ENCODE measurements at places on chromosomes 4 and X.

GRCh38 chrX:23766650-23767551, 16.1 kb upstream of the SAT1 start:
- no peak for DNase-seq

- peak; percentile 52 for DNase-seq
Observed at GRCh38 chr4:25862411-25863346, at the start of gene SEL1L3. SEL1L3 (minus strand) TSS chr4:25862988; CDS start chr4:25862836, 152 bp downstream.

DNA sequence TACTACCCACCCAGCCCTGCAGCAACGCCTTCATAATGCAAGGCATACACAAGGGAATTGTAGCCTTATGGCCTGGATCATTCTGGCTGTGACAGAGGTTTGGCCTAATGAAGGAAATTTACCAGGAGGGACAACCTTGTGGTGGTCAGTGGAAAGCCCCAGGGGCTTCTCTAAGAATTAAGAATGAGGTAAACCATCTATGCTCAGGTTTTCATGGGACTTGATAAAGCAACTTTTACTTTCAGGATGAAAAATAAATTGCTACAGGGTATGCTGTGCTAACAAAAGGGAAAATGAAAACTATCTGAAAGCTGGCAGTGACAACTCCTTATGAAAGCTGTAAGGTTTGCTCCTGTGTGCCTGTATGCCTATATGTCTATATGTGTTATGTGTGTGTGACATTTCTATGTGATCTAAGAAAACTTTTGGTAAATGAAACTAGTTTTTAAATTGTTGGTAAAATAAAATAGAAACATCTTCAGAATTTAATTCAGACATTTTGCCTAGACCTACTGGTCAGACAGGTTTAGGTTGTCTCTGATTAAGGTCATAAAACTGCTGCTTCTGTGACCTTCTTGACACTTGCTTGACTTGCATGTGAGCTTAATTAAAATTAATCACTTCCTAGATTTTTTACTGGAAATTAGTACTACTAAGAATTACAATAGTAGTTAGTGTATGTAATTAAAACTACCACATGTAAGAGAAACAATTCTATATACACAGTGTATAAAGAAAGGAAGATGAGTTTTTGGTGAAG, 19.9 kb upstream of the TXK start:
- DNase-seq, result no peak

GRCh38 chr4:183345261-183345660, 23.0 kb upstream of the CLDN24 start:
- no peak for DNase-seq

DNA sequence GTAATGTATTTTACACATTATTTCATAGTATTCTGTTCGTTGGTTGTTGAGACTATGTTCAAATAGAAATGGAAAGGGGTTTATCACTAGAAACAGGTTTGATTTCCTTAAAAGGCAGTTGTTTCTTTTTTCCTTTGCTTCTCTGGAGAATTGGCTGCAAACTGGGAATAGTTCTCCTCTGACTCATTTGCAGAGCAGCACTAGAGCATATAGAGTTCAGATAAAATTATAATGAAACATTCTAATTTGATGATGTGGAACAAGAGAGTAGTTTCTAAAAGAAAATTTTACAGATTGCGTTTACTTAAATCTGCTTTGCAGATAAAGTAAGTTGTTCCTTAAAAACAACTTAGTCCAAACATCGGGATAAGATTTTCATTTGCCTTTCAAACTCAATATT, 29.7 kb downstream of the SYNPO2 start:
- no peak for DNase-seq

DNA sequence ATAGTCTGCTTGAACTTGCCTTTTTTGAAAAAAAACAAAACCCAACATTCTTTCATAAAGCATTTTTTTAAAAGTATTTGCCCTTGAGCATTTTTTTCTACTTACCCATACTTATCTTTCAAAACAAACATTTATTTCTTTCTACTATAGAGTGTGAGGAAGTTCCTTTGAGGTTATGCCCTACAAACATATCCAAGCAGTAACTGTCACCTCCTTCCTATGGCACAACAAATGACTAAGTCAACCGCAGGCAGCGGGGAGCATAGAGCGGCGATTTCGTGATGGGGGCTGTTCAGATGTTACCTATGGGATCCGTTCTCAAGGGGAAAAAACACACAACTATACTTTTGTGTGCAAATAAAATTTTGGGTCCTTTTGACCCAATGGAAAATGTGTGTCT, 19.4 kb downstream of the SPRY1 start:
- DNase-seq, result no peak

GRCh38 chr4:87926554-87927098, 48.9 kb upstream of the SPP1 start:
- DNase-seq, result no peak

DNA sequence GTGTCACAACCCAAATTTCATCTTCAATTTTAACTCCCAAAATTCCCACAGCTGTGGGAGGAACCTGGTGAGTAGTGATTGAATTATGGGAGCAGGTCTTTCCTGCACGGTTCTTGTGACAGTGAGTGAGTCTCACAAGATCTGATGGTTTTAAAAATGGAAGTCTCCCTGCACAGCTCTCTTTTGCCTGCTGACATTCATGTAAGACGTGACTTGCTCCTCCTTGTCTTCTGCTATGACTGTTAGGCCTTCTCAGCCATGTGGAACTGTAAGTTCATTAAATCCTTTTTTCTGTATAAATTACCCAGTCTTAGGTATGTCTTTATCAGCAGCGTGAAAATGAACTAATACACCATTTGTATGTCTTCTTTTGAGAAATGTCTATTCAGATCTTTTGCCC, 13.0 kb upstream of the BLTP1 start:
- DNase-seq, result no peak

DNA sequence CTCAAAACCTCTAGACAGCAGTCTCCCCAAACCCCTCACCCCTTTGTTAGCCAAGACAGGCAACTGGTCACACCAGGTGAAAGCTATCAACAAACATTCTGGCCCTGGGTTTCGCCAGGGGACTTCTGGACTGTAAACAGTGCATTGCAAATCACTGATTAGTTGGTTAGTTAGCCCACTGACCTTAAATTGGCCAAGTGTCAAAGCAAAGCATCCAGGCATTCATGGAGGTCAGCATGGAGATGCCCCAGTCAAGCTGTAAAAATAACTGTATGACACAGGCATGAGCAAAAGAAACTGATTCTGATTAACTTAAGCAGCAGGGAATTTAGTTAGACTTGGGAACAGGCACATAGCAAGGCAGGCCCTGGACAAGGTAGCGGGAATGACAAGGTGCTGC, 156.0 kb upstream of the TTC29 start:
- DNase-seq, result no peak

- no peak for DNase-seq
Observed at GRCh38 chr4:37381040-37381668, 136.6 kb downstream of the NWD2 start.

DNA sequence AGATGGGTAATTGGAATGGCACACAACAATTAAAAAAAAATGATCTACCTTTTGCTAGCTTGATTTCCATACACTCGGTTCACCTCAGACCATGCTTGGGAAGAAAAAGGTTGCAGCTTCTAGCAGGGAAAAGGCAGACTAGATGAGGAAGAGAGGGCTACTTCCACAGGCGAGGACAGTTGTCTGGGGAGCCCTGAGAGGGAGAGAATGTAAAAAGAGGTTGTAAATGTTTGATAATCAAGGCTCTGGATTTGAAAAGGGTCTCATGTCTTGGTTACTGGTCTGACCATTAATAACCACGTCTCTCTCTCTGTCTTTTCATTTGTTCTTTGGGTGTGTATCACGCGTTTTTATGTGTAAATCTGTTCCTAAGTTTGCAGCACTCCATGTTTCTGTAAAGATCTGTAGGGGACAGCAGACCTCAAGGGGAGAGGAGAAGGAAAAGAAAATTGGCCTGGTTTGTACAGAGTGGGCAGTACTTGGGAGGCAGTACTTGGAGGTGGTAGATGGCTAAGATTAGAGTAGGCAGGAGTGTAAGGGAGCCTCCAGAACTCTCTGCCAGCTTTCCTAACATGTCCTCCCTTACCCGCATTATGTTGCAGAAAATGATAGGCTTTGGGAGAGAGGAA, 750 bp downstream of the ARMCX5 start:
- DNase-seq, result no peak

DNA sequence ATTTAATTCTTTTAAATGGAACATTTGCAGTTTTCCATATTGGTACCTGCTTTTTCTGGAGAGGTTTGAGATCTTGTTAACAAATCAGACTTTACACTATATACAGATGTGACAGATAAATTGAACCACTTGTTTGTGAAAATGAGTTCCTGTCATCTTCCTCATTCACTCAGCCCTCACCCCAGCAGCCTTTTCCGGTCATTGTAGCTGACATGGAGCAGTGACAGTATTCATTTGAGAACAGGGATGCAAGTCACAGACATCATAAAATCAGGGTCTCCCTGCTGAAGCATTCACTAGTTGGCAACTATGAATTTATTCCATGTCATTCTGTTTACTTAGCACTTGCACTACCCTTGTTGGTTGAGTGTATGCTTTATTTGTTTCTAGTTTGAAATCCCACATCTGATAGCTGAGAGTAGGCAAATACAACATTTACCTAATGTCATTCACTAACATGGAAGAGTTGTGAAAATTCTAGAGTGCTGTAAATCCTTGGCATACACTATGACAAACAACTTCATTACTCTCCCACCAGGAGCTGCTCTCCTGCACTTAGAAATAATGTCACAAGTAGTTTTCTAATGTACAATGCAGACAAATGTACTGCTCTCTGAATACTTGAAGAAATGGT, 78.9 kb downstream of the UGT8 start:
- no peak for DNase-seq

DNA sequence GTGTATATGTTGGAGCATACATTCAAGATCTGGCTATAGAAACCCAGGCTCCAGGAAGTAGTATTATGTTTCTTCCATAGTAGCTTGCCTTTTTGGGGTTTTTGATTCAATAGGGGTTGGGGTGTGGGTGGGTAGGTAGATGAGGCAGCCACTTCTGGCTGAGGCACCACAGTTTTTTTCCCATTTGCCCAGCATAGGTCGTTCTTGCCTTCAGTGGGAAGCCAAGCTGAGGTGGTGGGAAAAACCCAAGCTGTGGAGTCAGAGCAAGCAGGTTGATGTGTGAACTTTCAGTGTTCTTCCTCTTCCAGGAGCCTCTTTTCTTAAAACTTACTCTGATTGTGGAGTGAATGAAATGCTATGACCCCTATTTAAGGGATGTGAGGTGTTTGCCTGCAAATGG, 67.0 kb upstream of the RPS6KA3 start:
- DNase-seq, result no peak

GRCh38 chrX:27976284-27976683, 5.0 kb downstream of the DCAF8L1 start:
- no peak for DNase-seq

DNA sequence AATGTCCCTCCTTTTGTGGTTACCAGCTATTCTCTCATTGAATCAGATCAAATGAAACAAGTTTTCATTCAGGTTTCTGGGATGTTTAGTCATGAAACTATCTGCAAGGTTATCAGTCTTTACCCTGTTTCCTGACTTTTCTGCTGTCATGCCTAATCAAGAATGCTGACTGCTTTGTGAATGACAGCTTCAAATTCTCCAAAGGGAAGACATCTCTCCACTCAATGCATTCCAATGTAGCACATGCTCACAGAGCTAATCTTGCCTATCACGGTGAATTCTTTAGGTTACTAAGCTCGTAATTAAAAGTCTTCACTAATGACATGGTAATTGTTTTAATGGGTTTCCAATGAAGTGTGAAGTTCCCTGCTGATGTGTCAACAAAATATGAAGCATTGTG, 1068.5 kb downstream of the PCDH7 start:
- DNase-seq, result no peak

- no peak for DNase-seq
Observed at GRCh38 chr4:25658357-25658771, 2.7 kb downstream of the SLC34A2 start.

DNA sequence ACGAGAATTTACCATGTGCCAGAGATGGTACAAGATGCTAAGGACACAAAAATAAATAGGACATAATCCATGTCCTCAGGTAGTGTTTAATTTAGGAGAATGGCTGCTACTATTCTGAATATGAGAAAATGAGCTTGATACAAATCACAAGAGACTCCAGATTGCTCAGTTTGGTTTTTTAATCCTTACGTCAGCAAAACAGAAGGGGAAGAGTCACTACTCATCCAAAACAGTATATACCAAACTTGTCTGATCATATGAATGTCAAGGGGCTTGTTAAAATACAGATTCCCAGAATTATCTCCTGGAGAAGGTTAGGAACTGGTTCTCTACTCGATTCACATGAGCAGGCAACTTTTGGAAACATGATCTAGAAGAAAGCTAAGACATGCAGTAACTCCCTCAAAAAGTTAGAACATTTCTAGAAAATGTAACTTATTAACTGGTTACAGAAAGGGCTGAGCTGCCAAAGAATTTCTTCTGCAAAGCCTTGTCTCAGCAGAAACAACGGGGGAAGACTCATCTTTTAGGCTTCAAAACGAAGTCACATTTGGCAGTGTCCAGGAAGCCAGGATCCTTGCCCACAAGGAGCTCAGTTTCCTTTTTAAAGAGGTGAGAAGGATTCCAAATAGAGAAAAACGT, 3.4 kb downstream of the AIFM1 start:
- DNase-seq, result no peak

- no peak for DNase-seq
Observed at GRCh38 chr4:66949419-66949818, 595.9 kb downstream of the CENPC start.

All from stimulated activated CD4-positive, alpha-beta T cell treated with anti-CD3 and anti-CD28 coated beads, Interleukin-15, amount 100 ng/mL, for 1 hour (primary cell).